ENCODE measurements at places on chromosomes 12 and 14. TPM values are rescaled to one million over a fixed set of nuclear protein-coding genes. Genes with fewer than 3 reads are reported as not detected.

The KLRB1 gene
- not detected for polyA plus RNA-seq

DNA sequence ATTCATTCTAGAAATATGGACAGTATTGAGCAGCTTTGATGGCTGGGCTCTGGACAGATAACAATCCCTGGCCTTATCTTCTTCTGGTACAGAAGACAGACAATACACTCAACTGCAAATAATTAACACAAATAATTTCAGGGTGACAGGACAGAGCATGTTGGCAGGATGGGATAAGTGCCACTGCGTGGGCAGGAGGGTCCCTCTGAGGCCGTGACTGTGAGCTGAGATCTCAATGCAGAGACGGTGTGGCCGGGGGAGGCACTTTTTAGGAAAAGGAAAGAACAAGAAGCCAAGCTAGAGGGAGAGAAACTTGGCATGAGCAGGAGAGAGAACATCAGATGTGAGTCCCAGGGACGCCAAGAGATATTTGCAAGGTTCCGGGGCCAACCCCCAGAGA, 8.1 kb downstream of the SYNE3 start:
- H3K27me3 ChIP-seq: no peaks in the 10 kb centered on the region
- no peak overlapping the region for H3K4me3 ChIP-seq
- no peak overlapping the region for H3K27ac ChIP-seq
- H3K4me1 ChIP-seq: peaks cover 19% of the 10 kb centered on the region
- H3K36me3 ChIP-seq: peaks cover 8% of the 10 kb centered on the region

DNA sequence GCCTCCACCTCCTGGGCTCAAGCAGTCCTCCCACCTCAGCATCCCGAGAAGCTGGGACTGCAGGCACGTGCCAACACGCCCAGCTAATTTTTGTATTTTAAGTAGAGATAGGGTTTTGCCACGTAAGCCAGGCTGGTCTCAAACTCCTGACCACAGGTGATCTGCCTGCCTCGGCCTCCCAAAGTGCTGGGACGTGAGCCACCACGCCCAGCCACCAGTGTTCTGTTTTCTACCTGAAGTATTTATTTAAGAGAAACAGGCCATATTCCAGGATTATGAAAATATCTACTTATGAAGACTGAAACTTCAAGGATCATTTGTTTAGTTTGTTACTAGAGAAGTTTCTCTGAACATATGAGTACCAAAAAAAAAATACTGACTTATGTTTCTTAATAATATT, 10.3 kb downstream of the GTF2H3 start:
- H3K36me3 ChIP-seq: peaks cover 46% of the 10 kb centered on the region
- no peak overlapping the region for H3K4me3 ChIP-seq
- no peak for DNase-seq
- H3K27ac ChIP-seq: no peak overlapping the region
- H3K27me3 ChIP-seq: no peaks in the 10 kb centered on the region
- no peaks in the 10 kb centered on the region for H3K4me1 ChIP-seq

The MEG3 gene
- 0.07 TPM for polyA plus RNA-seq

GRCh38 chr12:131942671-131943070, 7.1 kb upstream of the EP400 start:
- peaks cover 42% of the 10 kb centered on the region for H3K36me3 ChIP-seq
- DNase-seq: no peak
- H3K4me1 ChIP-seq: peaks cover 3% of the 10 kb centered on the region
- H3K4me3 ChIP-seq: no peak overlapping the region
- no peaks in the 10 kb centered on the region for H3K27me3 ChIP-seq

The ERP27 gene
- polyA plus RNA-seq: 1.6 TPM

GRCh38 chr12:69056743-69057515, 124.0 kb upstream of the CPM start:
- H3K4me3 ChIP-seq: no peak overlapping the region
- no peak for DNase-seq
- no peak overlapping the region for H3K27ac ChIP-seq
- peaks cover 58% of the 10 kb centered on the region for H3K4me1 ChIP-seq
- no peaks in the 10 kb centered on the region for H3K27me3 ChIP-seq

- H3K27me3 ChIP-seq: no peaks in the 10 kb centered on the region
- H3K4me1 ChIP-seq: no peaks in the 10 kb centered on the region
- no peak overlapping the region for H3K4me3 ChIP-seq
Measured at GRCh38 chr12:8553088-8553627, 12.5 kb upstream of the CLEC4E start.

GRCh38 chr12:62655666-62656151, 189.1 kb downstream of the MON2 start:
- DNase-seq: no peak
- H3K4me1 ChIP-seq: no peaks in the 10 kb centered on the region
- H3K27me3 ChIP-seq: no peaks in the 10 kb centered on the region
- no peak overlapping the region for H3K4me3 ChIP-seq

- no peaks in the 10 kb centered on the region for H3K36me3 ChIP-seq
- DNase-seq: no peak
- H3K4me3 ChIP-seq: no peak overlapping the region
- no peaks in the 10 kb centered on the region for H3K4me1 ChIP-seq
Measured at GRCh38 chr14:79708426-79709388, 502.6 kb downstream of the DIO2 start.

The METTL17 gene
- 181 TPM for polyA plus RNA-seq

The AEBP2 gene
- polyA plus RNA-seq: 9.2 TPM

DNA sequence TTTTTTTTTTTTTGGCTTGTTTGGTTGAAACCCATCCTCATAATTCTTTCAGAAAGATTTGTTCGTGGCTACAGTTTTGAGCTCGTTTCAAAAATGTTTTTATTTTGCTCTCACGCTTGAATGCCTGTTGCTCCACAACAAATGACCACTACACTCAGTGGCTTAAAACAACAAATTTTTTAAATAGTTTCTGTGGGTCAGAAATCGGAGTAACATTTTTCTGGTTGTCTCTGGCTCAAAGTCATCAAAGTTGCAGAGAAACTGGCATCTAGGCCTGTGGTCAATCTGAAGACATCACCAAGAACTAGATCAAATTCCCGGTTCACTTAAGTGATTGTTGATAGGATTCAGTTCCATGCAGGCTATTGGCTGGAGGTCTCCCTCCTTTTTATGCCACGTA, 560.0 kb downstream of the SNAPC1 start:
- H3K4me3 ChIP-seq: no peak overlapping the region
- no peaks in the 10 kb centered on the region for H3K27me3 ChIP-seq
- H3K4me1 ChIP-seq: no peaks in the 10 kb centered on the region
- H3K27ac ChIP-seq: no peak overlapping the region

DNA sequence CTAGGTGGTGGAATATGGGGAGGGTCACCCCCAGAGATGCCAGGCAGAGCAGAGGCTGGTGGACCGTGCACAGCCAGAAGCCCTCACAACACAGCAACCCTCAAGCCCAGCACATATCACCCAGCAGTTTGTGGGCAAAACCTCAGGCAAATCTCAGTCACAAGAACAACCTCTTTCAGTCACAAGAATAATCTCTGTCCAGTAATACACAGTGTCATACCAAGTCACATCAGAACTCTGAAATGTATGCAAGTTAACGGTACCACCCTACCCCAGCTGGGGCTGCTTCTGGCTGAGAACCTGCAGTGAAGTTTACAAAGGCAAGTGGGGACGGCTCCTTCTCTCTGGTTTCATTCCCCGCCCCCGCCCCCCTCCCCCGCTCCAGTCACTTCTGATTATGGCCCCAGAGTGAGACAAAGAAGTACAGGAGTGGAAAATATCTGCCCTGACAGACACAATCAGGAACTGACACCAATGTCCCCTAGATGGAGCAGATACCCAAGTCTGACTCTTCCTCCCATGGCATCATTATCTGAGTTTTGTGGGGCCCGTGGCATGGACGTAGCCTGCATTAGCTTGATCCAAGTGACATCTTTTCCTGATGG, 480.9 kb upstream of the TMEM132C start:
- H3K27me3 ChIP-seq: no peaks in the 10 kb centered on the region
- no peaks in the 10 kb centered on the region for H3K36me3 ChIP-seq
- no peak for DNase-seq
- H3K4me1 ChIP-seq: no peaks in the 10 kb centered on the region
- H3K27ac ChIP-seq: no peak overlapping the region
- H3K4me3 ChIP-seq: no peak overlapping the region

The IFNG gene
- not detected for polyA plus RNA-seq

DNA sequence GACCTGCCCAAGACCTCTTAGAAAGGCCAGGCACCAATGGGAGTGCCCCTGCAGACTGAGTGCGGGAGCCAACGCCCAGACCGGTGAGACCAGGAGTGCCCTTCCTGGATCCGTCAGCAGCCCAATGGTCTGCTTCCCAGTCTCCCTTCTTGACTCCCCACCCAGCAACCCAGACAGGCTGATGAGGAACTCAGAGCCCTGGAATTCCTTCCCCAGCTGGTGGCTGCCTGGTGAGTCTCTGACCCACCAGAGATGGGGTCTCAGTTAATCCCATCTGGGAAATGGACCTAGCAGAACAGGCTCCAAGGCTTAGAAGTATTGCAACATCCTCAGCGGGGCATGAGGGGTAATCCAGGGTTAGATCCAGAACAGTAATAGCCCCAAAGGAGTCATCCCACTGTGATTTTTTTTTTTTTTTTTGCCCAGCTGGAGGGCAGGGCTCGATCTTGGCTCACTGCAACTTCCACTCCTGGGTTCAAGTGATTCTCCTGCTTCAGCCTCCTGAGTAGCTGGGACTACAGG, 1.5 kb upstream of the RASAL1 start:
- peaks cover 2% of the 10 kb centered on the region for H3K27me3 ChIP-seq
- no peak overlapping the region for H3K4me3 ChIP-seq
- H3K4me1 ChIP-seq: peaks cover 5% of the 10 kb centered on the region

The ALX1 gene
- polyA plus RNA-seq: not detected

The FBXO21 gene
- polyA plus RNA-seq: 20.0 TPM

DNA sequence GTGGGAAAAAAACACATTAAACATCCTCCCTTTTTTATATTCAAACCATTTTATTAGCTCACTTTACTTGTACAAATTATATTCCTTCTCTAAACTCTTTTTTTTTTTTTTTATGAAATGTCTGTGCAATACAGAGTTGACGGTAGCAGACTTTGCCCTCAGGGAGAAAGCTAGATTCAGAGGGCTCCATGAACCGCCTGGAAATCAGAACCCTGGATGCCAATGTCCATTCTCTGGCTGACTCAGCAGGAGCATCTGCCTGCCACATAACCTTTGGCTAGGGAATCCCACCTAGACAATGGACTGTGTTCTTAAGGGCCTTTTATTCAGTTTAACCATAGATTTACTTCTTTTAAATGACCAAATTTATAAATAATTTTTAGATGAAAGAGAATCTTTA, 467.0 kb downstream of the MDGA2 start:
- no peak for DNase-seq
- no peaks in the 10 kb centered on the region for H3K36me3 ChIP-seq
- no peaks in the 10 kb centered on the region for H3K4me1 ChIP-seq
- H3K4me3 ChIP-seq: no peak overlapping the region

GRCh38 chr12:40351976-40352375, 127.2 kb downstream of the LRRK2 start:
- H3K4me3 ChIP-seq: no peak overlapping the region
- DNase-seq: no peak

DNA sequence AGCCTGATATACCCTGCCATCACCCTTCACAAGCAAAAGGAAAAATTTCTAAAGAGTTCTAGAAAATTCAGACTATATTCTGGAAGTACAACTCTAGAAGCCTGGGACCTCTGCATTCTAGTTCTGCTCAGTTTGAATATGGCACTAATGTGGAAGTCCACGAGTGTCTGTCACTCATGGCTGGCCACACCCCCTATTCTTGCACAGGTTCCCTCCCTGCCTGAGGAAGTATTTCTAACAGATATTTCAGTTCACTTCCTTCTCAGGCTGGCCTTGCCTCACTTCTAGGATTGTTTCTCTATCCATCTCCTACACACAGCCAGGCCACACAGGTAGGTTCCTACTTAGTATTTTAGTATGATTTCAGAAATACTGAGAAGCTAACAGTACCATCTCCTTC, 67.4 kb downstream of the PHLDA1 start:
- no peak for DNase-seq
- peaks cover 40% of the 10 kb centered on the region for H3K4me1 ChIP-seq
- H3K36me3 ChIP-seq: no peaks in the 10 kb centered on the region
- no peak overlapping the region for H3K27ac ChIP-seq
- no peaks in the 10 kb centered on the region for H3K27me3 ChIP-seq

GRCh38 chr12:105409801-105410471, 79.4 kb downstream of the C12orf75 start:
- H3K36me3 ChIP-seq: no peaks in the 10 kb centered on the region
- no peaks in the 10 kb centered on the region for H3K4me1 ChIP-seq
- no peak overlapping the region for H3K27ac ChIP-seq
- no peak overlapping the region for H3K4me3 ChIP-seq
- no peak for DNase-seq
- H3K27me3 ChIP-seq: no peaks in the 10 kb centered on the region

The KRT83 gene
- polyA plus RNA-seq: not detected

Data from HepG2 (cell line).